Skeletal muscle cell (primary cell): ENCODE measurements at places on chromosomes 2 and 18.
A peak's percentile ranks its signal among the peaks of the same experiment; 100 is the strongest.

DNA sequence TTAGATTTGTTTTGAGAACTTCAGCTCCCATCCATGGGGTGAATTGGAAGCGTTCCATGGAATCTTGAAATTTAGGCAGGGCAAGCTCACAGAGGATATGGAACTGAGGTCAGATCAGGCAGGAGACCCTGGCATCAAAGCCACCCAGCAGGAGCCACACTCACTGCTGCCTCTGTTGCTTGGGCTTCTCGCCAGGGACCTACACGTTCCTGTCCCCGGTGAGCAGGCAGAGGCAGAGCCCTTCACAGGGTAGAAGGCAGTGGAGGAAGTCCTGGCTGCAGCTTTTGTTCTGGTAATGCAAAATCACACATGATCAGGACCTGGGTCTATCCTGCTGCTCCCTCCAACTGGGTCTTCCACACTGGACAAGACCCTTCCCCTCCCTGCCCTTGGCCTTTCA is 42.1 kb downstream of the CAPN13 start:
- no peak for DNase-seq

- no peak for DNase-seq
Measured at GRCh38 chr2:135557530-135557929, 26.2 kb downstream of the R3HDM1 start.

- DNase-seq: no peak
Measured at GRCh38 chr2:163709270-163709669, 26.5 kb downstream of the FIGN start.

DNA sequence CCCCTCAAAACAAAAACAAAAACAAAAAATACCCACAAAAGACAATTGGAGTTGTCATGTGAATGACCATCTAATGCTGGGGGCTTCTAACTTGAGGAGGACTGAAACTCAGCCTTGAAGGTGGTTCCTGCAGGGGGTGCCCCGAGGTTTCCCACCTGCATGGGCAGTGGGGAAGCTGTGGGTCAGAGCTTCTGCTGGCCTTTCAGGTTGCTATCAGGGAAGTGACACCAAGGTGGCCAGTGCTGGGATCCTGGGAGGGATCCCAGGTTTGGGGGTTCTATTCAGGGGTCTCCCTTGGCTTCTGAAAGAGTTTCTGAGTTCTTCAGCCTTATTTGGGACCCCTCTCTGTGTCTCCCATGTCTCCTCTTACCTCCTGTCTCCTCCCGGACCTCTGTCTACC is 62.8 kb downstream of the LDLRAD4 start:
- DNase-seq: no peak

GRCh38 chr18:10139783-10140410 is 226.1 kb downstream of the VAPA start:
- no peak for DNase-seq

- no peak for DNase-seq
Measured at GRCh38 chr2:233820774-233821105, 33.6 kb downstream of the HJURP start.

GRCh38 chr2:109210431-109211200 is 81.6 kb downstream of the SH3RF3 start:
- no peak for DNase-seq

- no peak for DNase-seq
Measured at GRCh38 chr2:168948621-168949212, 47.6 kb downstream of the G6PC2 start.

DNA sequence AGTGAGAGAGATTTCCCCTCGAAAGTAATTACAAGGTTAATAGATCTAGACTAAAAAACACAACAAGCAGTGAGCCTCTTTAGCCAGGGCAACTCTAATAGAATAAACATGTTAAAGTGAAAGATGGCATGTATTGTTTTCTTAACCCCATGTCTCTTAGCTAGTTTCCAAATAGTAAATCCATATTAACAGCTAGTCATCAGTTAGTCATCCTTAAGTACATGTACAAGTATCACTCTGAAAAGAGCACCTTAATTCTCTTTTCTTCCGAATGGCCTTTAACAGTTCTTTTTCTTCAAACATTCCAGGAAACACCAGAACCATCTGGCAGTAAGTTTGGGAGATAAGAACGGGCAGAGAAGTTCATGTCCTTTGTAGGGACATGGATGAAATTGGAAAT is 1480.0 kb downstream of the LRP1B start:
- DNase-seq: peak; percentile 47

DNA sequence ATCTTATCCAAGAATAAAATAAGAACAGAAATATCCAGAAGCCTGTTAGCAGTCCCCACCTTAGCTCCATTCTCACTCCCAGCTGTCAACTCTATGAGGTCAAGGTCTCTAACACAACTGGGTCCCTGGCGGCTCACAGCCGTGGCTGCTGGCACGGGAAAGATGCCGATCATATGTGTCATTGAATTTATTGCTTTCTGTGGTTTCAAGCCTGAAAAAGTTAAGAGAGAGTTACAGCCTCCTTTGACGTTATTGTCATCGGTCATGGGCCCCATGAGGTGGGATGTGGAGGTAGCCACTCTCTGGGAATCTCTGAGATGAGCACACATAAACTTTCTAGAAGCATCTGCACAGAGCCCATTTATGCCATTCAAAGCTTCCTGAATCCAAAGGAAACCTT is 28.7 kb upstream of the CABLES1 start:
- DNase-seq: peak; percentile 92

DNA sequence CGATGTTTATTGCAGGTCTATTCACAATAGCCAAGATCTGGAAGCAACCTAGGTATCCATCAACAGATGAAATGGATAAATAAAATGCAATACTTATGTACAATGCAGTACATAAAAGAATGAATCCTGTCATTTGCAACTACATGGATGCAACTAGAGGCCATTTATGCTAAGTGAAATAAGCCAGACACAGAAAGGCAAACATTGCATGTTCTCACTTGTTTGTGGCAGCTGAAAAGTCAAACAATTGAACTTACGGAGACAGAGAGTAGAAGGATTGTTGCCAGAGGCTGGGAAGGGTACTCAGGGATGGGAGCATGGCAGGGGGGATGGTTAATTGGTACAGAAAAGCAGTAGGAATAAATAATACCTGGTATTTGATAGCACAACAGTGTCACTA is 563.9 kb downstream of the TMX3 start:
- no peak for DNase-seq

DNA sequence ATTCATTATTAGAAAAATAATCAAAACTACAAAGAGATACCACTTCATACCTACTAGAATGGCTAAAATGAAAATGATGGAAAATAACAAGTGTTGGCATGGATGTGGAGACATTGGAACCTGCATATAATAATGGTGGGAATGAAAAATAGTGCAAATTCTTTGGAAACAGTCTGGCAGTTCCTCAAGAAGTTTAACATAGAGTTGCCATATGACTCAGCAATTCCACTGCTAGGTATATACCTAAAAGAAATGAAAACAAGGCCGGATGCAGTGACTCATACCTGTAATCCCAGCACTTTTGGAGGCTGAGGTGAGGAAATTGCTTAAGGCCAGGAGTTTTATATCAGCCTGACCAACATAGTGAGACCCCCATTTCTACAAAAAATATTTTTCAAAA is 41.6 kb upstream of the ACYP2 start:
- DNase-seq: no peak

DNA sequence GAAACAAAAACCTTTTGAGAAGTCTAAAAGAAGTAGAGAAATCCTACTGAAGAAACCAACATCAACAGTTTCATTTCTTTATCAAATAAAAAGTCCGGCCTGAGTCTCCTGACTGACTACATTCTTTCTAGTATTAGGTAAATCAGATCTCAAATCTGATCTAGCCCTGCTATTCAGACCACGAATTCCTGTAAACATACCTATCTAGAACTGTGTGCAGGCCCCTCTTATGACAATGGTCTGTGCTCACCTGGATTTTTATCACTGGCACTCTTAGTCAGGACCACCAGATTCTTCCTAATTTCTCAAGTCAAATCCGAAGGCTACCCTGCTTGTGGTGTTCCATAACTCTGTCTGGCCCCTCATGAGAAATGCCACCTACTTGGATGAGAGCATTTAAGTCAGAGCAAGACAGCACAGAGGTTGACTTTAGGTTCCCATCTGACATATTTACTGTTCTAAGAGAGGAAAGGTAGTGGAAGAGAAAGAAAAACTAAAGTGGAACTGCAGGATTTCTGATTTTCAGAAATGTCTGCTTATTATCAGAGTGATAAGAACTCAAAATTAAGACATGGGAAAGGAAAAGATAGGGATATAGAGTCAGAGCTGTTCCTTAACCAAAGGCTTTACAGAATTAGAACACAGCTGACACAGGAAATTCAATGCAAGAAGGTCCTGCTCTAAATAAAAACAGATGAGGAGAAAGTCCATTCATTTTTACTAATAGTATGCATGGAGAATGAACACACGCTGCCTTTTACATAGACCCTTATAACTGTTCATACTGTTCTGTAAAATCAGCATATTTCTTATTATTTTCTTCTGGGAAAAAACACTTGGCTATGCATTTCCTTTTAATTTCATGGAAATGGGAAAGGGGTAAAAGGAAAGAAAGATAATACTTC is 56.5 kb downstream of the SLC8A1 start:
- no peak for DNase-seq

GRCh38 chr2:227826563-227826962 is 12.9 kb downstream of the CCL20 start:
- no peak for DNase-seq

DNA sequence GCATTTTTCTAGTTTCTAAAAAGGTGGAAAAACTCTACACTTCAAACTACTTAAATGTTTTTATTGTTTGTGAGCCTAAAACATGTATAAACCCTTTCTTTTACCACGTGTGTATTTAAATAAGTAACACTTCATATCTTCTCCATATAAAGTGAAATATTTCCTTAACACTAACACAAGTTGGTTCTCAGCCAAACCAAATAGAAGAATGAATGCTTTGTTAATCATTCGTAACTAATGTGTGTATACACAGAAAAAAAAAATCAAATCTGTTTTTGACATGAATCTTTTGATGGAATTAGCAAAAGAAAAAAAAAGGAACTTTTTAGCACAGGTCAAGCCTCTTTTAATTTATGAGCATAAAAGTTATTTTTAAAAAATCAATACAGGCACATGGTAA is 89.3 kb downstream of the EHBP1 start:
- DNase-seq: no peak

DNA sequence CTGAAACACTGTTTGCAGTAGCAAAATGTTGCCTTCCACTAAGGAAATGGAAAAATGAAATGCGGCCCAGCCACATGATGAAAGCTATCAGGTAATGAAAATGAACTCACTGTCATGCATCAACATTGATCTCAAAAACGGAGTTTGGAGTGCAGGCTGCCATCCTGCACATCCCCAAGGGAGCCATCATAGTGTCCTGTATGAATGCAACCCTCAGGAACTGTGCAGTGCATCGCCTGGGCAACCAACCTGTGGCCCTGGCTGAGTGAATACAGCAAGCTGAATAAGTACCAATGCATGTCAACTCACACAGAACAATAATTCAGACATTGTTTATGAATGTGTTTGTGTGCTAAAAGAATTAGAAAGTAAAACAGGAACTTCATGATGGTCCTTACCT is 23.1 kb upstream of the TXNDC2 start:
- no peak for DNase-seq

DNA sequence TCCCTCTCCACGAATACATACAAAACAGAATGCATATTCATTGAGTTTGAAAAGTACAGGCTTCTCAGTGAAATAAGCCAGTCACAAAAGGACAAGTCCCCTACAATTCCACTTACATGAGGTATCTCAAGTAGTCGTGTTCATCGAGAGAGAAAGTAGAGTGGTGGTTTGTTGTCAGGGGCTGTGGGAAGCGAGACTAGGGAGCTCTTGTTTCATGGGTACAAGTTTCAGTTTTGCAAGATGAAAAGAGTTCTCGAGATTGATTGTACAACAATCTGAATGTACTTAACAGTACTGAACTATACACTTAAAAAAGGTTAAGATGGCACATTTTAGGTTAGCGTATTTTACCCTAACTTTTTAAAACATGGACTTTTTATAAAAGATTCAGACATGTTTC is 71.5 kb upstream of the TTC39C start:
- no peak for DNase-seq

DNA sequence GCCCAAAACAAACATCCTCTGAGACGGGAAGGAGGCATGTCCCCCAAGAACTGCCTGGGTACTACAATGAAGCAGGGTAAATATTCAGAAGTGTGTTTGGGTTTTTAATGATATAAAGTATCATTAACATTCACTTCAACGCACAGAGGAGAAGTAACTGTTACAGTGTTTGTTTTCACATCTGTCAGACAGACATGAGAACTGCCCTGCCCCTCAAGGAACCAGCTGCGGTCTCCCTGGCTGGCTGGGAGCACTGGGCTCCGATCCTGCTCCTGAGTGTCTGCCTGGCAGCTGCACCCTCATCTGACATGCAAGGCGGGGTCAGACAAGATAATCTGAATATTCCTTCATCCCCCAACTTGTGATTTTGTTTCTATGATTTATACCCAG is 75.6 kb downstream of the MBP start:
- DNase-seq: no peak

DNA sequence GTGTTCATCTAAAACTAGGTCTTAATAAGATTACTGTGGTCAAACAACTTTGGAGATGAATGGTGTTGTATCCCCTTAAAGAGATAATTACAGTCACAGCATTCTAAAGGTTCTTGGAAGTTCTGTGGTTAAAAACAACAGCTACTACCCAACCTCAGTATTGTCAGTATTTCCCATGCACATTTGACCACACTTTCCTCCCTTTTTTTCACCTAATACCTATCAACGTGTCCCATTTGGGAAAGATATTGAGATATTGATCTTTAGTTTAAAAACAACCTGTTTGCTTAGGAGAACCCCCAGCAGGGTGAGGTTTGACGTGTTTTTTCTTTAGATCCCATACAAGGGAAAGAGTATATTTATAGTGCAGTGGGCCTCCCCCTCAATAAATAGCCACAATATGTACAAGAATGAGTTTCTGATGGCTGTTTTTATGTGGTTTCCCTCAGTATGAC is 65.6 kb downstream of the WDR7 start:
- DNase-seq: no peak

DNA sequence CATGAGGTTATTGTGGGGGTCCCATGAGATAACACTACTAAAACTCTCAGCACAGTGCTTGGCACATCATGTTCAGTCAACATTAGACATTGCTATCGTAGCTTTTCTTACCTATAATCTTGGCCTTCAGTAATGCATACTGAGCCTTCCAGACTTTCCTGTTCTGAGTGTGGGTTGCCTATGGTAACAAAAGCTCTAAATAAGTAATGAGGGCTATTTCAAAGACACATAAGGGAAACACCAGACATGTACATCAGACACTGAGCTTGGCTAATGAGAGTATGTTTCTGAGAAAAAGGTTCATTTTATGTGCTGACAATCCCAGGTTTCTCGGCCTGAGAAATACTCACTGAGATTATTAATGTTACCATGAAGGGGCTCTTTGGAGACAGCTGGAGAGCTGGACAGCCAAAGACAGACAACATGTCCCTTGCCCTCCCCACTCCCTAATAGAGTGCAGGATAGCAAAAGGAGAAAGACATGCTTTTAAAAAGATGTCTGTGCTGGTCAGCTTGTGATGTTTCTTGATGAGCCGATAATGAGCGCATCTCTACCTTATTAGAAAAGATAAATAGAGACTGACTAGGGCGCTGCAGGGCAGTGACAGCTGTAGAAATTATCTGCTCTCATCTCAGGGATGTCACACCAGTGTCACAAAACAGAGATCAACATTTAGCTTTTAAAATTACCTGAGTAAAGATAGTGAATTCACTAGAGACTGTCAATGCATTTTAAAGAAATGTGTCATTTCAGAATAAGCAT is 25.4 kb downstream of the POLE4 start:
- DNase-seq: no peak
